Kidney (tissue), 22 donors: ENCODE measurements at places on chromosomes 3 and 15. TPM values are rescaled to one million over a fixed set of nuclear protein-coding genes. Genes with fewer than 3 reads are reported as not detected.

DNA sequence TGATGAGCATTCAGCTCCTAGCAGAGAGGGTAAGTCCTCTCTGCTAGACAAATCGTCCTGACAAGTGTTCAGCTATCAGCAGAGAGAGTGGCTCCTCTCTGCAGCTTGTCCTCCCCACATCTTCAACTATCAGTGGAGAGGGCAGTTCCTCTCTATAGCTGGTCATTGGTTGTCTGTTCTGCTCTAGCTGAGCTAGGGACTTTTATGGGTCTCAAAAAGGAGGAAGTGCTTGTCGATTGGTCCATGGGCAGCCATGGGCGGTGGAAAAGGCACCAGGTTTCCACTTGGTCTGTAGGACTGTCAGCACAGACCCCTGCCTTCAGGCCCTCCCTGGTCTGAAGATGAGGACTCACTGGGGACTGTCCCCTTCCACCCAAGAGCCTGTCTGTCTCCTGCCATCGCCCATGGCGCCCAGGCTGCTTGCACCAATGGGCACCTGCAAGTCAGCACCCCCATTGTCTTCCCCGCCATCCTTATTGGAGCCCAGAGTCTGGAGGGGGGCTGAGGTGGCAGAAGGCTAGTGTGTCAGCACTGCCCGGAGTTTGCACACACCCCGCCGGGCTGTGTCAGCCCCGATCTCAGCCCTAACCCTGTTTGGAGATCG is 264.7 kb downstream of the ZBBX start:
- DNase-seq: no peak
- H3K27ac ChIP-seq: no peak overlapping the region
- H3K36me3 ChIP-seq: no peaks in the 10 kb centered on the region
- no peak overlapping the region for H3K4me3 ChIP-seq

GRCh38 chr3:24401090-24401810 is 93.4 kb downstream of the THRB start:
- peak overlapping the region; percentile 2 for H3K27ac ChIP-seq
- no peak overlapping the region for H3K4me3 ChIP-seq
- H3K36me3 ChIP-seq: no peaks in the 10 kb centered on the region
- H3K27me3 ChIP-seq: no peaks in the 10 kb centered on the region
- no peaks in the 10 kb centered on the region for H3K4me1 ChIP-seq

DNA sequence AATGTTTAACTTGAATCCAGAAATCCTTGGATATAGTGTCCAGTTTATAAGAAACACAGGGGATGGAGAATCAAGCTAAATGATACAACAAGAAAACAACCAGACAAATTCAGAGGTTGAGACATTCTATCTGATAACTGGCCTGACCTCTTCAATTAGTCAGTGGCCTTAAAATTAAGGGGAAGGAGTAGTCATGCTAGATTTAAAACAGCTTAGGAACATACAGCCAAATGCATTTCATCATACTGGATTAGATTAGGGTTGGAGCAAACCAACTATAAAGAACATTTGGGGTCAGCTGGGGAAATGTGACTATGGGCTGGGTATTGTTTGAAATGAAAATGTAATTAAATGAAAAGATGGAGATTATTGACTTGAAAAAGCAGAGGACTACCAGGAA is 53.3 kb downstream of the PPARG start:
- H3K36me3 ChIP-seq: no peaks in the 10 kb centered on the region
- H3K27ac ChIP-seq: no peak overlapping the region
- no peak overlapping the region for H3K4me3 ChIP-seq

GRCh38 chr15:59699810-59700431 is 10.8 kb upstream of the BNIP2 start:
- DNase-seq: no peak
- H3K36me3 ChIP-seq: no peaks in the 10 kb centered on the region
- no peak overlapping the region for H3K4me3 ChIP-seq
- H3K27me3 ChIP-seq: no peaks in the 10 kb centered on the region
- H3K4me1 ChIP-seq: no peaks in the 10 kb centered on the region
- H3K27ac ChIP-seq: no peak overlapping the region

GRCh38 chr3:27985369-27986035 is 255.9 kb upstream of the CMC1 start:
- no peak overlapping the region for H3K4me3 ChIP-seq
- H3K27ac ChIP-seq: no peak overlapping the region
- H3K36me3 ChIP-seq: no peaks in the 10 kb centered on the region

GRCh38 chr3:146503461-146504202 is 34.3 kb upstream of the PLSCR2 start:
- no peak overlapping the region for H3K27ac ChIP-seq
- H3K4me3 ChIP-seq: no peak overlapping the region
- no peaks in the 10 kb centered on the region for H3K36me3 ChIP-seq
- no peaks in the 10 kb centered on the region for H3K27me3 ChIP-seq
- DNase-seq: no peak
- H3K4me1 ChIP-seq: no peaks in the 10 kb centered on the region

- no peaks in the 10 kb centered on the region for H3K36me3 ChIP-seq
- peak; percentile 18 for DNase-seq
- peaks cover 14% of the 10 kb centered on the region for H3K4me1 ChIP-seq
Measured at GRCh38 chr15:41566121-41566885, 7.3 kb downstream of the TYRO3 start.

DNA sequence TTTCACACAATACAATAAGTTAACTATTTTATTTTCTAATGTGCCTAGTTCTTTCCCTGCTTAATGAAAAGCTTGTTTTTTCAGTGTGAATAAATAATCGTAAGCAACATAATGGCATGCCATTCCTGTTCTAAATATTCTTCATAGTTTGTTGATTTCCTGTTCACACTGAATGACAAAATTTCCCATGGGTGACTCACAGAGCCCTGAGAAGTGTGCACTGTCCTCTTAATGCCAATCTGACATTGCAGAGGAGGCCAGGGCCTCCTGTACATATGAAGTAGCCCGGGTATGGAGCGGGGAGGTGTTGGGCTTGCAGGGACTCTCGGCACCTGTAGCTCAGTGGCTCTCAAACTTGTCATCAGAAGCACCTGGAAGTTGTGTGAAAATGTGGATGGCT is 24.3 kb downstream of the CCR3 start:
- no peak overlapping the region for H3K27ac ChIP-seq
- no peaks in the 10 kb centered on the region for H3K36me3 ChIP-seq
- H3K27me3 ChIP-seq: no peaks in the 10 kb centered on the region
- no peaks in the 10 kb centered on the region for H3K4me1 ChIP-seq
- no peak for DNase-seq

DNA sequence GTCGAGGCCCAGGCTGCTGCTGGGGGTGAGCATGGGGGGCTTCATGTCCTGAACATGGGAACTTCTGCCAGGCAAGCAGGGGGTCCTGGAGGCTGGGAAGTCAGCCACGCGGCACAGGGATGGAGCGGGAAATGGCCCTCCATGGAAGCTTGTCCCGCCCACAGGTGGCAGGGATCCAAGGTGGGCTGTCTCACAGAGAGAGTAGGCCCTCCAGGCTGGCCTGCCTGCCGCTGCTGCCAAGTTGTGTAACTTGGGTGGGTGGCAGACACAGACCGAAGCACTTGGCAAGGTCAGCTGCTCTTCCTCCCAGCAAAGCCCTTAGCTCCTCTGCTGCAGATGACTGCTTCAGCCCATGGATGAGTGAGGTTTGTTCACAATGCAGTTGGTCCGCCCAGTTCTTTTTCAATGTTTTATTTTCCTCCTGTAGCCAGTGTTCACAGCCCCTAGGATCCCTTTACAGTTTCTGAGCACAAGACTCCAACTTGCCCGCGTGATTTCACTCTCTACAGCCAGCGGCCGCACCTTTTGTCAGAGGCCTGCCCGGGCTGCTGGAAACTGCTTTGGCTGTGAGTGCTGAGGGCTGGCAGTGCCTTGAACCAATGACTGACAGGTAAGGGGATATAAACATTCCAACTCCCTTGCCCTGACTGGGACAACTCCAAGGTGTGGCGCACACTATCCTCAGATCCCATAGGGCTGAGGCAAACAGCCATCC is 26.7 kb downstream of the HCN4 start:
- no peaks in the 10 kb centered on the region for H3K27me3 ChIP-seq
- DNase-seq: no peak
- no peaks in the 10 kb centered on the region for H3K36me3 ChIP-seq
- no peaks in the 10 kb centered on the region for H3K4me1 ChIP-seq
- no peak overlapping the region for H3K4me3 ChIP-seq

- H3K4me3 ChIP-seq: no peak overlapping the region
- DNase-seq: no peak
- H3K27me3 ChIP-seq: no peaks in the 10 kb centered on the region
- no peaks in the 10 kb centered on the region for H3K36me3 ChIP-seq
Measured at GRCh38 chr3:108507902-108508301, 2.5 kb downstream of the MYH15 start.

The RHOV gene
- 3.0 TPM for total RNA-seq

The LCTL gene
- not detected for total RNA-seq

The GPR27 gene
- 17.9 TPM for total RNA-seq
